D721Med (cell line): ENCODE measurements at places on chromosomes 1 and 21.

DNA sequence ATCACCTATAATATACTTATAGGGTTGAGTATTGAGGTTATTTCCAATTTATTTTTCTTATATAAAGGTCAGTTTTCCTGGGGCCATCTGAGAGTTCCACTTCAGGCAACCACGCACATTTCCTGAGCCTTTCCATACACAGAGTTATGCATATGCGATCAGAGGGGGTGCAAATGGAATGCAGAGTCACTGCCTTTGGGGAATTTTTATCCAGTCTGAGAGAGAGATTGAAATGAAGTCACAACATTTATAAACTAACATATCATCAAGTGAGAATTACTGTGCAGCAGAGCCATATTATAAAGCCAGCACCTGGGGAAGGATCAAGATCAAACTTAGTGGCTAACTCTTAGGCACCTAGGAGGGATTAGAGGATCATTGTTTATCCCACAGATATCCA, 299.9 kb upstream of the PLXNA2 start:
- DNase-seq = no peak

DNA sequence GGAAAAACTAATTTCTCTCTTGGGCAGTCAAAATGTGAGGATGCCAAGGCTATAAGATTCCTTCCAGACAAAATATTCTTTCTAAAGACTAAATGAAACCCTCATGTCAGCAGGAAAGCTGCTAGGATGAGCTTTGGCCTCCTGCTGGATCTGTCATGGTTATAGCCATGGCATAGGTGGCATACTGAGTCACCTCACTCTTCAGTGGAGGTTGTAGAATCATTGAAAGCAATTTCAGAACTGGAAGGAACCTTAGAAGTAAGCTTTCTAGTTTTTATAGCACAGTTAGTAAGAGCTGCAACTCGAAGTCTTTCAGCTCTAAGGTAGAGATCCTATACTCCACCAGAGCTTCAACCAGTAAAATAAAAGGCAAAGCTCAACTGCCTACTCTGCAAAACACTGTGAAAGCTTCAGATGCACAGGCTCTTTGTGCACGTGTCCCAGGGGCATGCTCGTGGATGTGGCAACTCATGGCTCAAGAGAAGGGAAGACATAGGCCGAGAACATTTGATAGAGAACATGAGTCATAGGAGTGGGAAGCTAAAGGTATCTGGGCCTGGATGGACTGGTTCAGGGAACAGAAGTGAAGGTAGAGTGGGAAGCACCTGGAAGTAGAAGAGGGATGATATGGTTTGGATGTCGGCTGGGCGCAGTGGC, 5.8 kb downstream of the AVPR1B start:
- no peak for DNase-seq

GRCh38 chr1:1285611-1286311, 5.5 kb downstream of the SCNN1D start:
- DNase-seq = no peak

- DNase-seq = no peak
Observed at GRCh38 chr1:232386294-232386693, 243.6 kb downstream of the SIPA1L2 start.
